ENCODE measurements at places on chromosomes 11 and 22. TPM values are rescaled to one million over a fixed set of nuclear protein-coding genes. Genes with fewer than 3 reads are reported as not detected.

The CREB3L1 gene
- polyA plus RNA-seq = 2.3 TPM

GRCh38 chr11:65416841-65417701 lies 5.5 kb upstream of the NEAT1 start:
- no peak for DNase-seq

The PLA2G3 gene
- not detected for polyA plus RNA-seq

GRCh38 chr11:61065955-61066638 lies 36.2 kb upstream of the CD5 start:
- no peak for DNase-seq

The INS gene
- not detected for polyA plus RNA-seq

GRCh38 chr11:69101792-69102695 lies 53.3 kb downstream of the TPCN2 start:
- no peak for DNase-seq

The GLB1L3 gene
- not detected for polyA plus RNA-seq

The CARD18 gene
- not detected for polyA plus RNA-seq

- DNase-seq = no peak
Measured at GRCh38 chr22:26135806-26136205, 33.5 kb upstream of the SEZ6L start.

GRCh38 chr11:94794287-94795168 lies 26.4 kb downstream of the AMOTL1 start:
- peak; percentile 19 for DNase-seq

DNA sequence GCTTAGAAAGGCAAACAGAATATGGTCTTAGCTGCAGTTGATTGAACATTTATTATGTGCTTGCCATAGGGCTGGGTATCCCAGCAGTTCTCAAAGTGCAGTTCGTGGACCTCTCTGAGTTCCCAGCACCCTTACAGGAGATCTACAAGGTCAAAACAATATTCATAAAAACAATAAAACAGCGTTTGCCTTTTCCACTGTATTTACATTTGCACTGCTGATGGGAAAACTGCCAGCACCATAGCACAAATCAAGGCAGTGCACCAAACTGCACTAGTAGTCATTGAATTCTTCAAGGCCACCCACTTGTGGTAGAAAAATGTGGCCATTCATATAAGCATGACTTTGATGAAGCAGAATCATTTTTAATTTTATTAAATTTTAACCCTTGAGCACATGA lies 128.1 kb downstream of the CCDC34 start:
- DNase-seq = no peak

GRCh38 chr22:44804327-44804726 lies 52.0 kb downstream of the ARHGAP8 start:
- DNase-seq = no peak

The SLC5A1 gene
- polyA plus RNA-seq = 0.03 TPM

Measured in A549 (cell line).